ENCODE measurements at places on chromosomes 3 and 15.

GRCh38 chr15:71654042-71654719, 156.2 kb upstream of the NR2E3 start:
- no peak for DNase-seq

DNA sequence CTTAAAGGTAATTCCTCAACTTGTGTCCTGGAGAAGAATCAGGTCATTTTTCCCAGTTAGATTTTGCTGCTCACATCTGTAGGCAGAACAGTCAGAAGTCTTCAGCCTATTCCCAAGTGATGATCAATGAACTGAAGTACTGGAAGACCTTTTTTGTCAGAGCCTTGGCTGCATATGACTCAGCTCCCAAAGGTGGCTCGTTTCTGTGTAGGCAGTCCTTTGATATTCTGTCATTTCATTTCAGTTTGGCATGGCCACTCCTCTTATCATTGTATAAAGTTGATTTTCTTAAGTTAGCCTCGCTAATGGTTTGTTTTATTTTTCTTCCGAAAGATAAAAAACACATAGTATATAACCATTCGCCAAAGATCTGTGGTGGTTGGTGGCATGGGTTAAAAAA, 90.7 kb downstream of the KLHL25 start:
- DNase-seq: no peak

DNA sequence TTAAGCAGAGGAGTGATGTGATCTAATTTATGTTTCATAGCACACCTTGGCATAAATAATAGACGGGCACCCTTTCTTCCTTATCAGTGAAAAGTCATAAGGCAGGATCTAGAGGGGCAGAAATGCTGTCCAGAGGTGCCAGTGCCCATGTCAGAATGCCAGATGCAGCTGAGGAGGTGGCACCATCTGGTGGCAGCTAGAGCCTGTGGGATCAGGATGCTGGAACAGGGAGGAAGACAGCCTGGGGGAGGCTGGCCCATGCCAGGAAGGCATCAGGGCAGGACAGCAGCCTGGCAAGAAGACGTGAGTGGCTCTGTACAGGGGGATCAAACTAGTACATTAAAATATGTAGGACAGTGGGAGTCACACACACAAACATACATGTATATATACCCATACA, 16.5 kb downstream of the MYH15 start:
- no peak for DNase-seq

DNA sequence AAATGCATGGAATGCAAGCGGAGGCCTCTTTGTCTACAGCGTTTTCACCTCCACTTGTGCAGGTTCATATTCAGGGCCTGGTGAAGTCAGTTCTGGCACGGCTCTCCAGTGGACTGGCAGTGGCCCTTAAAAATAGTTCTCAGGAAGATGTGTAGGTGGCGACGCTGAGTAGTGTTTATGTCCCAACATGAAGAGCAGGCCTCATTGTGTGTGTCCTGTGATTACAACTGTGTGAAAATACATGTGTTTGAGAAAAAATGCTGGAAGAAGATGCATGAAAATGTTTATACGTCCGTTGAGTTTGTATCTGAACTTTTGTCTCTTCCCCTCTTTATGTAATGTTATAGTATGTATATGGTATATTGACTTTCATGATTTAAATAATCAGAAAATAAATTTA, 7.2 kb downstream of the LIPC start:
- DNase-seq: peak; percentile 49

- no peak for DNase-seq
These were observed 91.6 kb downstream of the CDIN1 start for GRCh38 chr15:36671017-36671416.

GRCh38 chr15:65902373-65902772, 33.1 kb downstream of the RAB11A start:
- peak; percentile 55 for DNase-seq

DNA sequence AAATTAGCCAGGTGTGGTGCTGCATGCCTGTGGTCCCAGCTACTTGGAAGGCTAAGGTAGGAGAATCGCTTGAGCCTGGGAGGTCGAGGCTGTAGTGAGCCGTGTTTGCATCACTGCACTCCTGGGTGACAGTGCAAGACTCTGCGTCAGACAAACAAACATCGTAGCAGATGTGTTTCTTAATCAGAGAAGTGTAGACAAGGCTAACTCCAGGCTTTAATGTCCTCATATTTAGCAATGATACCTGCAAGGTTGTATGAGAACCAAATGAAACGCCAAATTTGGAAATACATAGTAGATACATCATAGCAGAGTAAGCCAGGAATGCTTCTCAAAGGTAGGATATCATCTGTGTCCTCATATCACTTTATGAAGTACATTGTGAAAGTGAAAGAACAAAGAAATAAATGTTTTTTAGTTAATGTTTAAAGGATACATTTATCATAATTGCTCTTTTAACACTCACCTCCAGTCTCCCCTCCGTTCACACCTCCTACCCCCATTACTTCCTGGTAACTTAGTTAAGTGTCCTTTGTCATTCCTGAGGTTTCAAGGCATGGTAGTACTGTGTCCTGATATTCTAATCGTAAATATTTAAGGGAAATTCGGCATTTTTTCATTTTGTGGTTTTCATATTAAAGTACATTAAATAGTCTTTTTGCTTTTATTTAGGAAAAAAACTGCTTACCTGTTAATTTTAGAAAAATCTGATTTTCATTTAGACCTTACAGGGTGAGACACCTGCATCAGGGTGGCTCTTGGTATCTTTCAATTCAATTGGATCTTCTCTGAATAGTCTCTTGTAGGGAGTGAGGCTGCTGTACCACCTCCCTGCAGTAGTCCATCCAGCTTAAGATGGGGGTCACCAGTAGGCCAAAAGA, 96.1 kb downstream of the OPA1 start:
- DNase-seq: no peak

- DNase-seq: no peak
These were observed 2.6 kb downstream of the DALRD3 start for GRCh38 chr3:49015765-49016164.

- DNase-seq: no peak
These were observed 60.6 kb upstream of the RYK start for GRCh38 chr3:134311265-134311664.

GRCh38 chr15:68450192-68450591, 18.2 kb upstream of the ITGA11 start:
- no peak for DNase-seq

DNA sequence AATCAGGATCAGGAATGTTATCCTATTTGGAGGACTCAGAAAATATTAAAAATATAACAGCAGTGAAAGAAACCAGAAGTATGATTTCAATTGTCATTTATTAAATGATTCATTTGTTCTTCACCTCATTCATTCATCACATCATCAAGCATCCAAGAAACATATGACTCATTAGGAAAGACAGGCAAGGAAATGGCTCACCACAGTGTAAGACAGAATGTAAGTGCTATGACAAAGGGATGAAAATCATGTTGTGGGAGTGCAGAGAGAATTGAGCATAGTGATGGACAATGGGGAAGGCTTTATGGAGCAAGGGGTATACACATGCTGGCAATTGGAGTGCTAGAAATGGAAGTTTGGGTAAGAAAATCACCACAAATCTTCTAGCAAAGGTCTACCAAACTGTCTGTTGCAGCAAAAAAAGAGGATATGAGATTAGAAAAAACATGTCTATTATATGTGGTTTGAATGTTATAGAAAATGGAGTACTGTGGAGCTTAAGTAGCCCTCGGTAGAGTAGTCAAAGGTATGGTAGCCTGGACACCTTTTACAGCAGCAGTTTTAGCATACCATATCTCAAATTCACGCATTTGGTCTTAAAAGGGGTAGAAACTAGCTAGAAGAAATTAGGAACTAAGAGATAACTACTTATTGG, 111.1 kb upstream of the GPR149 start:
- DNase-seq: no peak

DNA sequence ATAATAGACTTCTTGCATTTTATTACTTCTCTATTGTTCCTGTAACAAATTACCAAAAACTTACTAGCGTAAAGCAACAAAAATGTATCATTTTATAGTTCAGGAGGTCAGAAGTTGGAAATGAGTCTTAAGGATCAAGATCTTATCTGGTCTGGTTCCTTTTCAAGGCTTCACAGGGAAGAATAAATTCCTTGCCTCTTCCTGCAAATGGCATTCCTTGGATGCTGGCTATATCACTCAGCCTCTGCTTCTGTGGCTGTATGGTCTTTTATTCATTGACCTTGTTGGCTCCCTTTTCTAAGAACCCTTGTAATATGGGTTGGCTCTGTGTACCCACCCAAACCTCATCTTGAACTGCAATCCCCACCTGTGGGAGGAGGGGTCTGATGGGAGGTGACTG, 478.4 kb upstream of the THBS1 start:
- DNase-seq: no peak

- no peak for DNase-seq
These were observed 605.8 kb upstream of the DPPA4 start for GRCh38 chr3:109943181-109943580.

GRCh38 chr15:44034933-44035624, 160.0 kb downstream of the FRMD5 start:
- DNase-seq: no peak

- DNase-seq: no peak
These were observed 21.1 kb downstream of the GAP43 start for GRCh38 chr3:115644391-115644790.

- peak; percentile 84 for DNase-seq
These were observed 483 bp downstream of the VPS13C start for GRCh38 chr15:62059816-62060112.

DNA sequence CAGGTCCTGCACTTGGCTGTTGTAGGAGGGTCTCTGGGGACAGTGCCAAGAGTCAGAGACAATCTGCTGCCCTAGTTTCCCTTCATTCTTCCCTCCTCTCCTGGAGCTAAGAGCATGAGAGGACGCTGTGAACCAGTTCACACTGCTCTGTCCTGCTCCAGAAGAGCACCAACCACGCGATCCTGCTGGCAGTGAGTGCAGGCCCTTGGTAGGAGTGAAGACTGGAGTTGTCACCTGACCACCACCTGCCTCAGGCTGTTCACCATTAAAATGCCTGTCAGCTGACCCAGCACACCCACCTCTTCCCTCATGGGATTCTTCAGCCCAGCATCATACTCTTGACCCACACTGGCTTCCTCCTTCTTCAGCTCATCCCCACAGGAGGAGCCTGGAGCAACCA, 2.9 kb downstream of the TM6SF1 start:
- no peak for DNase-seq

DNA sequence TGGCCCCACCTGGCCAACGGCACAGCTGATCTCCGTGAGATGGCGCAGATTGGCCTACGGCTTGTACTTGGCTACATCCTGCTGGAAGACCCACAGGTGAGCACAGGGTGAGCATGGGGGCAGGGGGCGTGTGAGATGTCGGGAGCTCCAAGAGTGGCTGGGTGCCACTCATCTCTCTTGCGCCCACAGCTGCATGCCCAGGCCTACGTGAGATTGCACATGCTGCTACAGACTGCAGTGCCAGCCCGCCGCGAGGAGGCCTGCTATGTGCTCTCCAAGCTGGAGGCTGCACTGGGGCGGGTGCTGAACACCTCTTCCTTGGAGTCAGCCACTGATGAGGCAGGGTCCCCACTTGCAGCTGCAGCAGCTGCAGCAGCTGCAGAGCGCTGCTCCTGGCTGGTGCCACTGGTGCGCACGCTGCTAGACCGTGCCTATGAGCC, 22.3 kb downstream of the NBEAL2 start:
- DNase-seq: no peak

- DNase-seq: no peak
These were observed 89.9 kb upstream of the RORA start for GRCh38 chr15:61318802-61319525.

DNA sequence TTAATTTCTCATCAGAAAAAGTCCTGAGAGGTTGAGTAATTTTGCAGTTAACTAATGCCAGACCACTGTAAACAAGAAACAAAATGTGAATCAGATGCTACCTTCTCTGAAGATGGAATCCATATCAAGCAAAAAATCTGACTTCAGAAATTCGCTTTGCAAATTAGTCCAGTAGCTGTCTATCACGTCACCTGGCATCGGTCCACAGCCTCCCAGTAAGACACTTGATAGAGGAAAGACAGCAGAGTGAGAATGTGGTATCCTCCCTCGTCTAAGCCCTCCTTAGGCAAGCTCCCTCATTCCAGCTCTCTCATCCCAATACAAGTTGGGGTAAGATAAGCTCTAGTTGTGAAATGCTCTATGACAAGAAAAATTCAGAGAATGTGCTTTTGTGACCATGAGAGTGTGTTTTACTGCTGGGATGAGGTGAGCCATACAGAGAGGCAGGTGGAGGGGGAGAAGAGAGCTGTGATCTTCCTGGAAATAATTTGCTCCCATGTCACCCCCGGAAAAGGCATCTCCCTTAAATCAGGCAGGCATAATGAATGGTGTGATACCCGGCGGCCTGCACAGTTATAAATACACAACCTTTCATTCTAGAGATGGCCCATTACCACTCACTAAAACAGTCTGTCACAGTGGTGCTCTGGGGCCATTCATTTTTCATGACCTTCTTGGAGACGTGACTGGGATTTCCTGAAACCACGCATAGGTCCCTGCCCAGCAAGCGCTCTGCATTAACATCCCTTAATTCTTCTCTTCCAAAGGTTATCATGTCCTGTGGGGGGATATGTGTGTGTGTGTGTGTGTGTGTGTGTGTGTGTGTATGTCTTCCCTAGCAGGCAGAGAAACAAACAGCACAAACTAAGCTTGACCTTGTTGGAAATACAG, 602.0 kb upstream of the KCNMB2 start:
- DNase-seq: no peak

DNA sequence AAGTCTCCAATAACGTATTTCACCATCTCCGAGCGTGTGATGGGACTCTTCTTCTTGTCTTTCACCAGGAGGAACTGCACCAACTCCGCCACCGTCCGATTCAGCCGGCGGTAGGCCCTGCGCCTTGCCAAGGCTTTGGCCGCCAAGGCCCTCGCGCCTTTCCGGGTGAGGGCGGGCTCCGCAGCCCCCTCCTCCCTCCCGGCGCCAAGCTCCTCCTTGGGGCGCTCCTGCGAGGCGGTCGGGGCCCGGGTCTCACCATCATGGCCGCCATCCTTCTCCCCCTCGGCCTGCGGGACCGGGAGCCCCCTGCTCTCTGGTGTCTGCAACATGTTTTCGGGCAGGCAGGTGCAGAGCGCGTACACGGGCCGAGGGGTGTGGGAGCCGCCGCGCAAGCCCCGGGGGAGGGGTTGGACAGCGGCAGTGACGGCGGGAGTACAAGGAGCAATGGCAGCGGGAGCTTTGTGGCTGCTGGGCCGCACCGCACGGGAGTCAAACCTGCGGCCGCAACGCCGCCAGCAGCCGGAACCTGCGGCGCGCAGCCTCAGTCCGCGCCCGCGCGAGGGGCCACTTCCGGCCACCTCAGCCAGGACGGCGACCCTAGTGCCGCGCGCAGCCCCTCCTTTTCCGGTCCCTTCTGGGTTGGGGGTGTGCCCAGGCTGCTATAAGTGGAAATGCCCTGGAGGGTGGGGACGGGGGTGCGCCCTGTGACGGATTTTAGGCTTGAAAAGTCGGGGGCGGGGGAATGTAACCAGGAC, at the start of gene MAGEF1:
TSS of gene MAGEF1 (minus strand) at position 572 of the 755 bp plus-strand sequence. CDS start at position 329, 243 bp downstream.
- DNase-seq: peak; percentile 91
